ENCODE measurements at places on chromosomes 1 and 21. TPM values are rescaled to one million over a fixed set of nuclear protein-coding genes. Genes with fewer than 3 reads are reported as not detected.

The HAO2 gene
- total RNA-seq = not detected

The SPRR2E gene
- not detected for total RNA-seq

The TCHHL1 gene
- not detected for total RNA-seq

The LRRC39 gene
- 0.57 TPM for total RNA-seq

The PLA2G2C gene
- 0.28 TPM for total RNA-seq

The LCE1A gene
- not detected for total RNA-seq

The SLC30A2 gene
- total RNA-seq = not detected

The IL6R gene
- 3.3 TPM for total RNA-seq

The GPR89A gene
- 30.3 TPM for total RNA-seq

The RNU1-2 gene
- 1,962 TPM for total RNA-seq

The DNAJC28 gene
- total RNA-seq = 0.09 TPM

The NUDT4B gene
- 0.36 TPM for total RNA-seq

The NUCKS1 gene
- total RNA-seq = 188 TPM

The NEGR1 gene
- not detected for total RNA-seq

The ATP1A1 gene
- 261 TPM for total RNA-seq

The TRIM67 gene
- total RNA-seq = not detected

The SNRNP40 gene
- total RNA-seq = 132 TPM

The ITLN2 gene
- not detected for total RNA-seq

The PRDM15 gene
- 19.1 TPM for total RNA-seq

All from activated CD4-positive, alpha-beta T cell treated with anti-CD3 and anti-CD28 coated beads, Interleukin-2, amount 10 ng/mL, durations not matched to agents 24 days and 14 days (primary cell).